ENCODE measurements at places on chromosomes 2 and 18.

DNA sequence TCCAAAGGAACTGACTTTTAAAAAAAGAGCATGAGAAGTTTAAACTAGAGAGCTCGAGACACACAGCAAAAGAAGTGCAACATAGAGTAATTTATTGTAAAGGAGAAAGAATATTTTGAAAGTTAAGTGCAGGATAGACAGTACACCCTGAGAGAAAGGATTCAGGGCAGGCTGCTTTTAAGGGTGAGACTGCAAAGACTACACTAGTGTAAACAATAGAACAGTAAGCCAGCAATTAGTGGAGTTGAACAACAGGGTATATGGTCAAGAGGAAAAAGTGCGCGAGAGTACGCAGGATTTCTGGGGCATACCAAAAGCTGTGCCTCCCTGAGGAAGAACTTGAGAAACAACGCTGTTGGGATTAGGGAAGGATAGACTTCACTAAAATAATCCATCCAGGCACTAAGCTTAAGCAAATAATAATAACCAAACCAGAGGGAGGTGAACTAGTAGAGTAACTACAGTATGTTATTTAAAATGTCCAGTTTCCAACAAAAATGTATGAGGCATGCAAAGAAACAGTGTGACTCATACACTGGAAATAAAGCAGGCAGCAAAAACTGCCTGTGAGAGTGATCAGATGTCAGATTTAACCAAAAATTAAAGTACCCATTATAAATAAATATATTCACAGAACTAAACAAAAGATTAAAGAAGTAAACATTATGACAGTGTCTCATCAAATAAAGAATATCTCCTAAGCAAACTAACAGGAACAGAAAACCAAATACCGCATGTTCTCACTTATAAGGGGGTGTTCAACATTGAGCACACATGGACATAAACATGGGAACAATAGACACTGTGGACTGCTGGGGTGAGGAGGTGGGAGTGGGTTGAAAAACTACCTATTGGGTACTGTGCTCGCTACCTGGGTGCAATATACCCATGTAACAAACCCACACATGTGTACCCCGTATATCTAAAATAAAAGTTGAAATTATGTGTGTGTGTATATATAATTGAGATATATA lies 40.5 kb upstream of the EMILIN2 start:
- DNase-seq = no peak

GRCh38 chr2:180621941-180622918 lies 358.2 kb upstream of the UBE2E3 start:
- DNase-seq = peak; percentile 20

DNA sequence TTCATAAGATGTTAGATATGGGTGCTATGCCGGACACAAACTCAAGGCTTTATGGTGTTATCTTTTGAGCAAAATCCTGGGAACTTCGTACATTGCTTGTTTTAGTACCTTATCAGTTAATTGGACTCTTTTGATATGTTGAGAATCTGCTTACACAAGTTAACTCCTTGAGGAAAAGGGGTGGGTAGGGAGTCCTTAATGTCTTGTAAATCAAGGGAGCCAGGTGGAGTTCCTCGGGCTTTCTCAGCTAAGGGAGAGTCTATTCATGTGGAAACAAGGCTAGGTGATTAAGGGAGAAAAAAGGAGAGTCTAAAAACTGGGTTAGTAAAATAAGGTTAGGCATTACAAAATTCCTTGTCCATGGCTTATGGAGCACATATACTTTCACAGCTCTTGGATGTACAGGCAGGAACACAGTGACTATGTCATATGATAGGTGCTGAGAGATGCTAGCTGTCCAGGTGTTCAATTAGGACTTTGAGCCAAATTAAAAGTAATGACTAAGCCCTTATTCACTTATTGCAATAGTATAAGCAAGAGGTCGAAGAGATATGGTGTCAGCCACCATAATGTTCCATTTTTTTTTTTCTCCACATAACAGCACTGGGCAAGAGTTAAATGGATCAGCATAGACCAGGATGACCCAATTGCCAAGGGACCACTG lies 59.5 kb upstream of the DYNAP start:
- no peak for DNase-seq

DNA sequence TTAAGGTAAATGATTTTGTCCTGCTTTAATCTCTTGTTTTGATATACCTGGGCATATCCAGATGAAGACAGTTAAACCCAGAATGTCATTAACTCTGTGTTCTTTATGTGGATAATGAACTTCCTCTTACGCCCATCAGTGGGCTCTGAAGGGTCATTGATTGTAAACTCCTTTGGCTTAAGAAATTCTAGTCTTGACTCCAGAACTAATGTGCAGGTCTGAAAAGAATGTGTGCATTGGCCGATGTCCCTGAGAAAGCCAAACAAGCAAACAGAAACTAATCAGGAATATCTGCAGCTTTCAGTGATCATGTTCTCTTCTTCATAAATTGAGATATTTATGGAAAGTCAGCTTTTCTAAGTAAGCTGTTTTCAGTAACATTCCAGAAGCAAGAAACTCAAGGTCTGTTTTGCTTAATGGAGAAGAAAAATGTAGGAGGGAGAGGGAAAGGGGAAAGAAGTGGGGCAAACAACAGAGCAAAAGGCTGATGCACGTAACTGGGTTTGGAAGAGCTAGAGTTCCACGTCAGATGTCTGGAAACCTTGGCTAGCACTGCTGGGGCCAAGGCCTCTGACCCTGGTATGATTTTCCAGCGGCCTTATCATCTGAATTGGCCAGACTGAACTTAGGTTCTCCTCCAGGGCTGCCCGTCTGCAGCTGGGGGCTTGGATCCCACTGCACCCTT lies 61.3 kb upstream of the FHL2 start:
- DNase-seq = peak; percentile 10

GRCh38 chr2:129910446-129911362 lies 68.8 kb upstream of the RAB6C start:
- no peak for DNase-seq

DNA sequence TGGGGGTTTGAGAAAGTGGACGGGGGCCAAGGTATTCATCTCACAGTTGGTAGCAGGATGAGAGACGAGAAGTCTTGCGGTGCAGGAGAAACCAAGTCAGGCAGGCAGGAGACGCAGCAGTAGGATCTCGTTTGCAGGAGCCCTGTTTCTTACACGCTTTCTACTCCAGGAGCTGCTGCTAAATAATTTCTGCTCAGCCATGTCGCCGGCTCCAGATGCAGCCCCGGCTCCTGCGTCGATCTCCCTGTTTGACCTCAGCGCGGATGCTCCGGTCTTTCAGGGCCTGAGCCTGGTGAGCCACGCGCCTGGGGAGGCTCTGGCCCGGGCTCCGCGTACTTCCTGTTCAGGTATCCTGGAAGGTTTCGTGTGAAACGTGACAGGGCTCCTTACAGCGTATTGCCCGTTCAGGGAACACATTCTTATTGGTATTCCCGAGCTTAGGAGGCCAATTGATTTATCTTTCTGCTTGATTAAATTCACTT lies 494 bp downstream of the ANKZF1 start:
- no peak for DNase-seq

DNA sequence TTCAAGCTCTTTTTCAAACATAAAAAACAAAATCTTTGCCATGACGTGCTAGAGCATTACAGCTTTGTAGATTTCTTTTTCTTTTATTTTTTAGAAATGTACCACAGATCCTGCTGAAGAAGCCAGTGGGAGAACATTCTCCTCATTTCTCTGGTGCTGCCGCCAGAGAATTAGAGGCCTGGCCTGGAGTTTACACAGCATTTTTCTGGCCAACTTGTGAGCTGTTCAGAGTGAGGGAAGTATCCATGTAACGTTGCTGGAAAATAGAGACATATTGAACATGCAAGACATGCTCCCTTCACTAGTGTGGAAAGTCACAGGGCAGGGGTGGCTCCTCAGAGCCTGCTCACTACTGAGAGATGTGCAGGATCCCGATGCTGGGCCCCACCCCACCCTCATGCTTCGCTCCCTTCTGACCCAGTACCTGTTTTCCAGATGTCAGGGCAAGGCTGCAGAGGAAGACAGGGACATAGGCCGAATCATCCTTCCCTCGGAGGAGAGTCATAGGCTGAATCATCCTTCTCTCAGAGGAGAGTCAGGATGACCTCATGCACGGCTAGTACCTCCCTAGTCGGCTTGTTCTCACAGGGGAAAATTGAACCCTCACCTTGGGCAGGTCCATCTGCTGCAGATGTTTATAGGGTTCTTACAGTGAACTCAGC lies 298.5 kb downstream of the INSIG2 start:
- no peak for DNase-seq

- peak; percentile 36 for DNase-seq
Observed at GRCh38 chr2:182393270-182393760, 33.5 kb downstream of the PDE1A start.

DNA sequence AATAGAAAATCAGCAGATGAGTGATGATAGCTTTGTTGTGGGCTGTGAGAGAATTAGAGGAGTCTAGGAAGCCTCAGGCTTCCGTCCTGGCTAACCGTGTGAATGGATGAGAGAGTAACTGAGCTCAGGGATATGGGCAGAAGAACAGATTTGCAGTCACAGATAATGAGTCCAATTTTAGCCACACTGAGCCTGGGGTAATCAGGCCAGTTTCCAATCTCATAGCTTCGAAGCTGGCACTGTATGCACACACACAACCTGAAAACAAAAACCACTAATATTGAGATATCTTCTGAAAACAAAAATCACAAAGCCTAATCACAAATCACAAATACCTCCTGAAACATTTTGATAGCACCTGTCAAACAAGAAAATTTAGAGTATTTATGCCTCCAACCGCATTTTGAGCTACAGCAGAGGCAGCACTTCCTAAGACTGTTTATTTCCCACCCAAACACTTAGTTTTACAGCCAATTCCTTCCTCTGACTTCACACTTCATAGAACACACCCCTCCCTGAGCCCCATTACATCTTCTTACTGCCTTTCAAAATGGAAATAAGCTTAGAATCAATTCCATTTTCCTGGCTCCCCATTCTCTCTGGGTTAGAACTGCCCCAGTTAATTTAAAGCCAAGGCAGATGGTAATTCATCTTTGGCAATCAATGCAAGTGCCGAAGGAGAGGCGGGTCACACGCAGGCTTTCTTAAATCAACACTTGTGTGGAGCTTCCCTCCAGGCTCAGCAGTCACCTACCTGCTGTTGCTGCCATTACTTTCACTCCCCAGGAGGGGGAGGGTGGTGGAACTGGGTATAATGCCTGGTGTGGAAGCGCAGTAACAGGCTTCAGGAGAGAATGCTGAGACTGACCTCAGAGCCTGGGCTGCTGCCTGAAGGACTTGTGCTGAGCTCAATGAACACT lies 18.9 kb downstream of the TTR start:
- DNase-seq = no peak

DNA sequence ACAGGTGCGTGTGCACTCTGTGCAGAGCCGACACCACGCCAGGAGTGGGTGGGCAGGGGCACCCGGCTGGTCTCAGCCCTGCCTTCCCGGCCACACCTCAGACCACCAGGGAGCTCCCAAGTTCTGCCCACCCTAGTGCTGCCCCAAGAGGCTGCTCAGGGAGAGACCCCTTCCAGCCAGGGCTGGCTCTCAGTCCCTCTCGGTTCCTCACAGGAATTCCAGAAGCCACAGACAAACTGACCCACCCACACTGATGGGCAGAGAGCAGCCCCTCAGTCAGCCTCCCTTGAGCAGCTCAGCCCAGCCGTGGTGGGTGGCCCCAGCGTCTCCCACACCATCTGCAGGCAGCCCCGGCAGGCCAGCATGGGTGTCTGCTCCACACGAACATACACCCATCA lies 33.8 kb downstream of the GPC1 start:
- DNase-seq = no peak

- DNase-seq = no peak
Observed at GRCh38 chr2:213216461-213216860, 65.0 kb upstream of the IKZF2 start.

- DNase-seq = no peak
Observed at GRCh38 chr2:65407240-65407639, 25.2 kb downstream of the SPRED2 start.

DNA sequence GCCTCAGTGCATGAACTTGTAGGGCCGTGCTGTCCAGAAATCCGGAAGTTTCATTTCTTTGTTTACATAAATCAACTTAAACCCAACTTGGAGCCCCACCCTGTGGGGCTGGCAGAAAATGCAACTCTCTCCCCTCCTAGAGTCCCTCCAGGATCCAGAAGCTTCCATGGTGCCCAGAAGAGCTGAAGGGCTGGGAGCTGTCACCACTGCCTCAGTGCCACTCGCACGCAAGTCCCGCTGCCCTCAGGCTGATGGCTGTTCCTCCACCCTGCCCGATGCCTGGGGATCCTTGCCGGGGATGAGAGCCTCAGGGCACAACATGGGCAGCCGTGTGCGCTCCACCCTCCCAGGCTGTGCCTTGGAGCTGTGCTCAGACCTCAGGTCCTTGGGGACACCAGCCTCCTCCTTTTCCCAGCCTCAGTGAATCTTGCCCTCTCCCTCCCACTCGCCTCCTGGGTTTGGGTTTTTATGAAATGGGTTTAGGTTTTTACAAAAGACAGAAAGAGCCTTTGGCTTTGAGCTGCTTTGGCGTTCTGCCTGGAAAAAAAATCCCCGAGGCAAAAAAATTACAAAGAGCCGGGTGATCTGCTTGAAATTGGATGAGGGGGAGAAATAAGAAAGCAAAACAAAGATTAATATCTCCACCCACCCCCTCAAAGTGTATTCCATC lies 155.2 kb downstream of the TWIST2 start:
- DNase-seq = peak; percentile 83

Measured in AG09319 (cell line).